ENCODE measurements at places on chromosomes 13 and 19.

DNA sequence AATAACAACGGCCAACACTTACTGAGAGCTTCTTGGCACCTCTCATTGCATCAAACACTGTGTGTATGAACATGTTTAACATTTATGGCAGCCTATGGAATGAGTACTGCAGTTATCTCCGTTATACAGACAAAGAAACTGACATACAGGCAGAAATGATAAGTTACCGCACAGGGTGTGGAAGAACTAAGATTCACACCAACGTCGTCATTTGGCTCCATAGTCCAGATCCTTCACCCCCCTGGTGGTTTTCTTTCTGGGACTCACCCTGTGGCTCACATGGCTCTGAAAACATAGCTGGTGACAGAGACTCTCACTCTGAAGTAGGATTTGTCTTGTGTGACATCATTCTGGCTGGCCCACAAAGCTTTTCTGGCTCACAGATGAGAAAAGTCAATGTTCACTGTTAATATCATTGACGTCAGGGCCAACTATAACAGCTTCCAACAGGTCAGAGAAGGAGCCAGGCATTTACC is 230.1 kb downstream of the DLEU7 start:
- no peak for DNase-seq

DNA sequence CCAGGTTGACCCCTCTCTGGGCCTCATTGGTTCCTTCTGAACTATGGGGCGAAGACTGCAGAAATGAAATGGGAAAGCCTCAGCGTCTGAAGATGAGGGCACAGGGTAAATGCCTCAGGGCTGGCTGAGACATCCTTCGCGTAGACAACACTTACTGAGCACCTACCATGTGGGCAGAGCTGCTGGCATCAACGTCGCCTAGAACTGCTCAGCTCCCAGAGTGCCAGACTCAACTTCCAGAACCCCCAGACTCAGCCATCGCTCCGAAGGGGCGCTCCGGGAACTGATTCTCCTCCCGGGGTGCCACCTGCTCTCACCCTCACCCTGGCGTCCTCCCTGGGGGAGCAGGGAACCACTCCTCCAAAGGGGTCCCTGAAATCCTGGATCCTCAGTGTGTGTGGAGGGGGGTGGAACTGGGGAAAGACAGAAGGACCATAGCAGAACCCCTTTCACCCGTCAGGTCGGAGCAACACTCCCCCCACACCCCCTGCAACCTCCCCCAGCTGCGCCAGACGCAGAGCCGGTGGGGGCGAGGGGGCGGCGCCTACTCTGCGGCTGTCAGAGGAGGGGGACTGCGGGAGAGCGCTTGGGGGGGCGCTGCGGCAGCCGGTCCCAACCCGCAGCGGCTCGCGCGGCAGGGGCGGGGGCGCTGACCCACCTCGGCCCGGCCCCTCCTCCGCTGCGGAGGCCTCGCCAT is 8.2 kb upstream of the NFIC start:
- no peak for DNase-seq

GRCh38 chr19:7871437-7872305 is 2.5 kb downstream of the PRR36 start:
- peak; percentile 99 for DNase-seq

DNA sequence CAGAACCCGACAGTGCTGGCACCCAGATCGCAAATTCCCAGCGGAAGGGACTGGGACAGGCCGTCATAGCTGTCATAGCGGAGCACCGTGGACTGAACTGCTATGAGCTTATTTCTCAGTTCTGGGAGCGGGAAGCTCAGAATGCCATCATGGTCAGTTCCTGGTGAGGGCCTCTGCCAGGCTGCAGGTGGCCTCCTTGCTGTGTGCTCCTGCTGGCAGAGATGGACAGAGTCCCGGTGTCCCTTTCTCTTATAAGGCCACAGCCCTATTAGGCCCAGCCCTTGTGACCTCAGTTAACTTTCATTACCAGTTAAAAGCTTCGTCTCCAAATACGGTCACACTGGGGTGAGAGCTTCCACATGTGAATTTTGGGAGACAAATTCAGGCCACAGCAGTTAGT is 4.6 kb downstream of the ZNF444 start:
- no peak for DNase-seq

DNA sequence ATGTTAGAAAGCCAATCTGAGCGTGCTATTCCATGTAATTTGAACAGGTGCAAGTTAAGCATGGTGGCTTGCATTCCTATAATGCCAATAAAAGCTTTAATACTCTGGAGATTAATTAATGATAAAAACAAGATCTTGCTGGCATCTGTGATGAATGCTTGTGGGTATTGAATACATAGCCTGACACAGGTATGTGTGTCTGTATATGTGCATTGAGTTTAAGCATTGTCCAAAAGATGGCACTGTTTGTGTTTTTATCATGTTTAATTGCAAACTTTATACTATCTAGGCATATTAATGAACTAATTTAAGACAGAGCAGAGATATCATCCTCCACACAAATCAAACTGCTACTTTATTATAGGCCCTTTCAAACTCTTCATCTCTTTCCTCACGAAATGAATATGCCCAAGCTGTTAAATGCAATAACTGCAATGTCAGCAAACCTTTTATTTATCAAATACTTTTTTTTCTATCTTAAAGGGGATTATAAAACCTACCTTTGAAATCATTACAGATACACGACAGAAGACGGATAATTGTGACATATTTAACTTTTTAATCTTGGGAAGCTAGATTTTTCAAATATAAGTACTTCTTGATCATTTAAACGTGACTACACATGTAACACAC is 86.5 kb downstream of the TNFSF11 start:
- DNase-seq = no peak

GRCh38 chr19:1270213-1270853 is 1.2 kb downstream of the CIRBP start:
- no peak for DNase-seq

All from H9 (cell line).